Urothelium cell line (cell line): ENCODE measurements at places on chromosomes 6 and 20.

DNA sequence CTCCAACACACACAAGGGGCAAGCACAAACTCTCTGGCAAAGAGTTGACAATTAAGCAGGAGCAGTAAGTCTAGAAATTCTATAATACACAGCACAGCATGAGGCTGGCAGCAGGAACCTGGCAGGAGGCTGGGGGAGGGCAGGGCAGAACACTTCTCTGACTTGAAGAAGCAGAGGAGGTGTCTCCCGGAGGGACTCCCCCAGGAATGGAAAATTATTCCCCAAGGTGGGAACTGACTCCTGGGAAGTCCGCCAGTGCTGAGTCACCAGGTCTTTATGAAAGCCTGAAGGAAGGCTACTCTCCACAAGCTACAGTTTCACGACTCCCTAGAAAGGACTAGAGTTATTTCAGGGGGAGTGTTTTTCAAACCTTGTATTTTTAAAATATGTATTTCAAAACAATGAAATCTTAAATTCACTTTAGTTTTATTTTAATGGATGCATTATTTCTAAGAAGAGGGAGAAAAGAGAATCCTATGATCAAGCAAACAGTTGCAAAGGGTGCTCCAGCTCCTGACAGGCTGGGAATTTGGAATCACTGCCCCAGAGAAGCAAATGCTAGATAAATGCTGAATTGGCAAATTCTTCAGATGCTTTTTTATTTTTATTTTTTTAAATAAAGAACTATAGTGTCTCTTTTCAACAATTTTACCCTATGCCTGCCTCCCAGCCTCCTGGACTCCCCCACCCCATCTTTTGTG lies 192.8 kb downstream of the LY86 start:
- DNase-seq = peak; percentile 75

DNA sequence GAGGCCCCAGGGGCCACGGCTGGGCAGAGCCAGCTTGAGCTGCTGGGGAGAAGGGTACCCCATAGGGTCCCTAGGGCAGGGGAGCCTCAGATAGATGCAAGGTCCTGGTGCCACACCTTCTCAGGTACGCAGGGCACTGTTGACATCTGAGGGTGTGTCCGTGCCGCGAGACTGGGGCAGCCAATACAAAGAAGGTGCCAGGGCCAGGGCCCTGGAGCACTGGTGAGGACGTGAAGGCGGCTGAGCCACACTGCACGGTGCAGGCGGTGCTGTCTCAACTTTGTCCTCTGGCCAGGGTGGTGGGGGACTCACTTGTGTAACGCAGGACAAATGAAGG lies 649 bp upstream of the LRRC73 start:
- no peak for DNase-seq

DNA sequence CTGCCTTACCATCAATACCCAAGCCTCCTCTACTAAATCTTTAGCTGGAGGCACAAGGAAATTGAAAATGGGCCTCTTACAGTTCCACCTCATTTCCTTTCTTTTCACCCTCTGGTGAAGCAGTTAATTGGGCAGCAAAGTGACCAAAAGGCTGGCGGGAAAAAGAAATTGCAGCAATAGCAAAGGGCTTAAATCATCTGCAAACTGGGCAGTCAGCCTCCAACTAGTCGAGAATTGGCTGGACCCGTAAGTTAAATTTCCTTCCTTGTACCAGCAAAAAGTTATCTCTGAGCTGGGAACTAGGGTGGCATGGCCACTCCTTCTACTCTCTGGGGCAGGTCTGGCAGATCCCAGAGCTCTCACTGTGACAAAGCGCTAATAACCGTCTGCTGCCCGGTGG lies 33.5 kb downstream of the GHRH start:
- no peak for DNase-seq

DNA sequence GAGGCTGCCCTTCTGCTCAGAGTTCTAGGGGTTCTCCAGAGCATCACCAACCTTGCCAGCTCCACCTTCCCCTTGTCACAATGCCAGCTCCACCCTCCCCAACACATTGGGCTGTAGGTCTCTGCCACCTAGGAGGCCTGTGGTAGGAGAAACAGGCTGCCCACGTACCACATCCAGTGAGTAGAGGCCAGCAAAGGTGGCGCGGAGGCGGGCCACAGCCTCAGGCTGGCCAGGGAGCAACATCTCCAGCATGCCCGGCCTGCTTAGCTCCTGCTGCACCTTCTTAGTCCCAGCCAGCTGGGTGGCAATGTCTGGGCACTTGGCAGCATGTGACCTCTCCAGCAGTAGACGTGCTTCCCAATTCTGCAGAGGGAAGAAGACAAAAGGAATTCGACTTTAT lies 23.8 kb downstream of the GSS start:
- DNase-seq = no peak

GRCh38 chr6:109478222-109478805 lies 4.7 kb downstream of the ZBTB24 start:
- no peak for DNase-seq

- no peak for DNase-seq
Observed at GRCh38 chr6:129606664-129607063, 103.3 kb downstream of the ARHGAP18 start.
